ENCODE measurements at places on chromosomes 3 and 15.

- no peak for DNase-seq
Observed at GRCh38 chr3:135133905-135134683, 339.0 kb downstream of the EPHB1 start.

- DNase-seq = no peak
Observed at GRCh38 chr3:127124120-127124519, 68.8 kb upstream of the PRR23E start.

DNA sequence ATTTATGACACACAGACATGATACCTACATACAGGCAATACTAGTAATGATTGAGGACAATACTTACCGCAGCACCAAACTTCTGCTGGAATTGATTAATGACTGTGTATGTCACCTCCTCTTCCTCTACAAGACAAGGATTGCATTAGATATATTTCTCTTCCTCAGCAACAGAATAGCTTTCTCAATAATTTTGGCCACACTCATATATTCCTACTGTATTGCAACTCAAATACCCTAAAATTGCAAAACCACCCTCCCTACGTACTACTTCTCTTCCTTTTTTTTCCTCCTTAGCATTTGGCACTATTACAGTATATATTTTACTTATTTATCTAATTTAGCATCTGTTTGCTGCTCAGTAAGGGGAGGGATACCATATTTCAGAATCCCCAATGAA lies 14.8 kb downstream of the EXD1 start:
- no peak for DNase-seq

DNA sequence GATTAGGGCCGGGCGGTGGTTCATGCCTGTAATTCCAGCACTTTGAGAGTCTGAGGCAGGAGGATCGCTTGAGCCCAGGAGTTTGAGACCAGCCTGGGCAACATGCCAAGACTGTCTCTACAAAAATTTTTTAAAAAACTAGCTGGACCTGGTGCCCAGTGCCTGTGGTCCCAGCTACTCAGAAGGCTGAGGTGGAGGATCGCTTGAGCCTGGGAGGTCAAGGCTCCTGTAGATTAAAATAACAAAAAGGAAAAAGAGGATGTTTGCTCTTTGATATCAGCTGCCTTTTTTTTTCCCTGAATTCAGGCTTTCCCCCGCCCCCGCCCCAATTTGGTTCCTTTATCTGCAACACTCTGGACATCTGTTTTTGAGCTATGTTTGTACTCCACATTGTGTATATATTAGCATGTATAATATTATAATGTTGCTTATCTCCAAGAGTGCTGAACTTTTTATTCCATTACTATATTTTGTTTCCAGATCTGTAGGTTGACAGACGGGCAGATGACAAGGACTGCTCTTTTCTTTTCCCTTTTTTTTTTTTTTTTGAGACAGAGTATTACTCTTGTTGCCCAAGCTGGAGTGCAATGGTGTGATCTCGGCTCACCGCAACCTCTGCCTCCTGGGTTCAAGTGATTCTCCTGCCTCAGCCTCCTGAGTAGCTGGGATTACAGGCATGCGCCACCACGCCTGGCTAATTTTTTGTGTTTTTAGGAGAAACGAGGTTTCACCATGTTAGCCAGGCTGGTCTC lies 4.6 kb downstream of the SNAP23 start:
- DNase-seq = no peak

DNA sequence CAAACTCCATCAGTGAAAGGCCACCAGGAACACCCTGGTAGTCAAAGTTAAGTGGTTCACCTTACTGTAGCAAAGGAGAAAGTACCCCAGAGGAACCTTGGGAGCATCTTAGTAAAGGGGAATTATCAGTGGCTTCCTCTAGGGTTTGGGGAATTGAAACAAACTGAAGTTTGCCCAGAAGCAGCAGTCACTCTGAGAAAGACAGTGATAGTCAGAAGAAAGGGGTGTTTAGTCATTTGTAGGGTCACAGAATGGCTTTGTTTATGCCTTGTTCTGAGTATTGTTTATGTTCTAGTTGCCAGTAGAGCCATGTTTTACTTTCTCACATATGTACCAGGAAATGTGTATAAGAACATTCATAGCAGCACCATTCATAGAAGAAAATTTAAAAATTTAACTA lies 93.8 kb downstream of the FHIT start:
- DNase-seq = no peak

GRCh38 chr15:91400481-91400880 lies 300.4 kb downstream of the SV2B start:
- no peak for DNase-seq

DNA sequence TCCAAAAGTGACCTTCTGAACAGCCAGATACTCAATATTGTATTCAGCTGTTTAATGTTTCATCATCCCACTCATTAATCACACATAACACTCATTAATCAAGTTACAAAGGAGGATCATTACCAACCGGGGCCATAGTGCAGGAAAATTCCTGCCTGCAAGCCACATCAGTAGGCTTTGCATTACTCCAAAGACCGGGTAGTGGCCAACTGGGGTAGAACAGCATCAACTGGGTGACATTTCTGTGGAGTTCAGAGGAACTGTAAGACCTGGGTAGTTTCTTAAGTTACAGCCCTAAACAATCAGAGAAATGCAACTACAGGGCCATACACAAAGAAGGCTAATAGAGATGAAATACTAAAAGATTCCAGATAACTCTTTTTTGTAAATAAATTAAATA lies 253.1 kb downstream of the WDR72 start:
- no peak for DNase-seq

GRCh38 chr15:63826528-63826927 lies 7.2 kb downstream of the HERC1 start:
- no peak for DNase-seq

DNA sequence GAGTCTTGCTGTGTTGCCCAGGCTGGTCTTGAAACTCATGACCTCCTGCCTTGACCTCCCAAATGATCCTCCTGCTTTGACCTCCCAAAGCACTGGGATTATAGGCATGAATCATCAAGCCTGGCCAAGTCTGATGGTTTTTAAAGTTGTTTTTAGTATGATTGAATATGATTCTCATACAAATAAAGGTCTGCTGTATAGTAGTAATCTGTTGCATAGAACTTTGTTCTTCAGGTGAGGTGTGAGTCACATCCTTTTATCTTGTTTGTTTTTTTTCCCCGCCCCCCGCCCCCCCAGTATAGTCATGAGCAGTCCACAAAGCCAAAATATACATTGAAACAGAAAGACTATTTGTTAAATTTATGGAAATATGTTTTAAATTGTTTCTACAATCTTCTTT lies 39.0 kb downstream of the UBE2E2 start:
- DNase-seq = no peak

GRCh38 chr15:39444735-39445470 lies 136.0 kb upstream of the THBS1 start:
- no peak for DNase-seq

DNA sequence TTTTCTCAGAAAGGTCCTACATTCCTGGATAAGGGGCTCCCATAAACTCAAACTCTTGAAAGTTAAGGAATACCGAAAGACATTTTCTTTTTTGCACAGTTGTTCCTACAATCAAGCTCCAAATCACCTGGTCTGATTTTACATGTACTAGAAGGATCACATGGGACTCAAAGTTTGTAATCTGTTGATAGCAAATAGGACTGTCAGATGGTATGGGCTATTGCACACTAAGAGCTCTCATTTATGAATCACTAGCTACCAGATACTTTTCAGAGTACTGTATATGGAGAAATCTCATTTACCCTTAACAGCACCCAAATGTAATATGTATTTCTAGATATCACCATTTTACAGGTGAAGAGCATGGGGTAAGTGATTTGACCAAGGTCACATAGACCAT lies 49.5 kb upstream of the CMSS1 start:
- no peak for DNase-seq

- no peak for DNase-seq
Observed at GRCh38 chr3:197508461-197508860, 47.3 kb downstream of the BDH1 start.

DNA sequence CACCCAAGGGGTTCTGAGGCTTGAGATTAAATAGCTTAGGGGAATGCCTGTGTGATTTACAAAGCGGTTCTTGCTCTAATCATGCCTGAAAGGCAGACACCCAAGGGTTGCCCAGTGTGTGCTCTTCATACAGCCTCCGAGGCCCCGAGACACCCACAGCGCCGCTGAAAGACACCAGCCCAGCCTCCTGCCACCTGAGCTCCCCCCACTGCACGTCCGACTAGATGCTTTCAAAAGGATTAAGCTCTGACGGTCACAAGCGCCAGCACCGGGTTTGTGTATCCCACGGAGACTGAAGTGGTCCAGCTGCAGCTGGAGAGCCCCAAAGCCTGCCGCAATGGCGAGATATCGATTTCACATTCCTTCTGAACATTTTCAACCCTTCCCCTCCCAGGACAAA lies 50.3 kb downstream of the SPATA12 start:
- DNase-seq = peak; percentile 18

DNA sequence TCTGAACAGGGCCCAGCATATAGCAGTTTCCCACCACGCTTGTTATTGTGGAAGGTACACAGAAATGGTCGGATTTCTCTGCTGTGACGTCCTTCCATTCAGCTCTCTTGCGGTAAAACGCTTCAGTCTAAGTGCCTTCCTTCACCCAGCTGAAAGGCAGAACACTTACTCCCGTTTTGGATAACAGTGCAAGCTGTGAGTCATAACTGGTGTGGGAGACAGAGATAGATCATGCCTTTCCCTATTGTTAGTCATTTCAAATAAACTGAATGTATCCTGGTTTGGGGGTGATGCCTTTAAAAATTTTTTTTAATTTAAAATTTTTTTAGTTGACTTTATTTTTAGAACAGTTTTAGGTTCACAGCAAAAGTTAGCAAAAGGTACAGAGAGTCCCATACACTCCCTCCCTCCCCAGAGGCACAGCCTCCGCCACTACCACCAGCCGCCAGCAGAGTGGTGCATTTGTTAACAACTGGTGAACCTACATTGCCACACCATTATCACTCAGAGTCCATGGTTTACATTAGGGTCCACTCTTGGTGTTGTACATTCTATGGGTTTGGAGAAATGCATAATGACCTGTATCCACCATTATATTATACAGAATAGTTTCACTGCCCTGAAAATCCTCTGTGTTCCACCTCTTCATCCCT lies 94.9 kb upstream of the NSMCE3 start:
- no peak for DNase-seq

GRCh38 chr15:45612790-45613415 lies 21.9 kb upstream of the SQOR start:
- no peak for DNase-seq

GRCh38 chr3:62873761-62874710 lies 1.2 kb downstream of the CADPS start:
- peak; percentile 61 for DNase-seq

DNA sequence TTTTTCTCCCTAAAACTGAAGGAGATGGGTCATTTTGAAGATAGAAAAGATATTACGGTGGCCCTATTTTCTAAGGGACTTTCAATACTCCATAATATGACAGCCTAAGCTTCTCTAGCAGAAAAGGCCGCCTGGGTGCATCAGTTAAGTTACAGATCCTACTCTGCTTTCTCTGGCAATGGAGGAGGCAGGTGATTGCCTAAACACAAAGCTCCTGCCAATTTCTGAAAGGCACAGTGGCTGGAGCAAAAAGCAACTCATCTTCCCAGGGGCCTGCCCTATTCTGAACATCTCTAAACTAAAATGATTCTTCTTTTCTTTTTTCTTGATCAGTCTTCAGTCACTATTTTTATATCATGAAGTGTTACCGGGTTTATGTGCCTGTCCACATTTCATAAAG lies 276.7 kb downstream of the CNTN4 start:
- DNase-seq = no peak

DNA sequence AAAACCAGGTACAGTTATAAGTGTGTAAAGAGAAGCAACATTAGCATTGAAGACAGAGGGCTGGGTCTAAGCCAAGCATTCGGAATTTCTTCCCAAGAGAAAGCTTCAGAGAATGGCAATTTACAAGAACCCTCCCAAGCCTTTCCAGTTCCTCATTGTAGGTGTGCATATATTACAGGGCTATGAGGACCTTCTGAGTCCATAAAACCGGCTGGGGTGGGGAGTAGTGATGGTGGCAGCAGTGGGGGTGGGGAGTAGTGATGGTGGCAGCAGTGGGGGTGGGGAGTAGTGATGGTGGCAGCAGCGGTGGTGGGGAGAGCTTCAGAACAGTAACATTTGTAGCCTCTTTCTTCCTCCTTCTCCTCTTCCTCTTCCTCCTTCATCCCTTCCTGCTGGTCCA lies 368.7 kb upstream of the UMPS start:
- no peak for DNase-seq

DNA sequence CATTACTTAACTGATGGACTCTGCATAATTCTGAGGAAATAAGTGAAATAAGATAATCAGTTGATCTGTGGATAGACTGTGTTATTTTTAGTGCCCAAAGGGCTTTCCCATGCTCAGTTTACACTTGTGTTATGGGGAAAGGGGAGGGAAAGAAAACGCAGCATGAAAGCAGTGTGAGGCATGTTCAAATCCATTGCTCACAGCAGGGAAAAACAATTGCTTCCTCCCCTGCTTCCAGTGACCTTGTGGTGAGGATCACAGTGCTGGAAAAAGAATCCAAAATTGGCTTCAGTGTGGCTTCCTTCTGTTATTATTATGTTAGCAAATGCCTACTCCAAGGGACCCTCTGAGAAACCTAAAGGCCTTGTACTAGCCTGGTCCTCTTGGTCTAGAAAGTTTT lies 285.1 kb upstream of the CDIN1 start:
- DNase-seq = no peak

DNA sequence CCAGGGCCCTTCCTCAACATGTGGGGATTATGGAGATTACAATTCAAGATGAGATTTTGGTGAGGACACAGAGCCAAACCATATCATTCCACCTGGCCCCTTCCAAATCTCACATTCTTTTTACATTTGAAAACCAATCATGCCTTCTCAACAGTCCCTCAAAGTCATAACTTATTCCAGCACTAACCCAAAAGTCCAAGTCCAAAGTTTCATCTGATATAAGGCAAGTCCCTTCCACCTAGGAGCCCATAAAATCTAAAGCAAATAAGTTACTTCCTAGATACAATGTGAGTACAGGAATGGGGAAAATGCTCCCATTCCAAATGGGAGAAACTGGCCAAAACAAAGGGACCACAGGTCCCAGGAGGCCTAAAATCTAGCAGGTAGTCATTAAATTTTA lies 309.5 kb upstream of the SLITRK3 start:
- DNase-seq = no peak

Data from NCI-H187 (cell line).